T-helper 9 cell (primary cell): ENCODE measurements at places on chromosomes 2 and 18.

- no peak for DNase-seq
These were observed 6.2 kb upstream of the POU3F3 start for GRCh38 chr2:104847586-104848160.

GRCh38 chr2:206831442-206831995 is 66.1 kb downstream of the FASTKD2 start:
- DNase-seq, result no peak

DNA sequence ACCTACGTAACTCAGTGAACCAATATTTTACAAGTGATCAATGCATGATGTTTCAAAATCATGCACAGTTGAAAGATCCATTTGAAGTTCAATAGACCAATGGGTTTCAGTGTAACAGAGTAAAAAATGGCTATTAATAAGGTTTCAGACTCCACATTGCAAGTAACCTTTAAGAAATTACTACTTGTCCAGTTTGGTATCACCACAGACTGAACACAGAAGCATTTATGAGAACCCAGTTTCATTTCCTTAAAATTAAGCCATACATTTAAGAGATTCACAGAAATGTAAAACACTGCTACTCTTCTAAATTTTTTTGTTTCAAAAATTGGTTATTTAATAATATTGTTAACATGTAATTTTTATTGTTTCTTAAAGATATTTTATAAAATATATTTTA is 98.9 kb upstream of the CHRNA1 start:
- no peak for DNase-seq

GRCh38 chr2:127525691-127526131 is 578 bp downstream of the IWS1 start:
- no peak for DNase-seq

DNA sequence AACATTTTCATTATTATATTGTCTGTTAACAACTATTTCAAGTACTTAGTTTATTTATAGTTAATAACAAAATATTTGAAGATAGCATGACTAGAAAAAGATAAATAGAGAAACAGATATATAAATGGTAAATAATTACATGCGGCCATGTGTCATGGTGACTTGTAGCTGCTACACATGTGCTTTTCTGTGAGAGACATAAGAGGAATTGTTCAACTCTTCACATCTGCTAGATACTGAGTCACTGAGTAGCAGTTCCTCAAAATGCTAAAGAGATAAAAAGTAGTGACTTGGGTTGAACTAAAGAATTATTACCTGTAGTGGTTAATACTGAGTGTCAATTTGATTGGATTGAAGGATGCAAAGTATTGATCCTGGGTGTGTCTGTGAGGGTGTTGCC is 37.5 kb upstream of the SCN9A start:
- DNase-seq, result no peak

DNA sequence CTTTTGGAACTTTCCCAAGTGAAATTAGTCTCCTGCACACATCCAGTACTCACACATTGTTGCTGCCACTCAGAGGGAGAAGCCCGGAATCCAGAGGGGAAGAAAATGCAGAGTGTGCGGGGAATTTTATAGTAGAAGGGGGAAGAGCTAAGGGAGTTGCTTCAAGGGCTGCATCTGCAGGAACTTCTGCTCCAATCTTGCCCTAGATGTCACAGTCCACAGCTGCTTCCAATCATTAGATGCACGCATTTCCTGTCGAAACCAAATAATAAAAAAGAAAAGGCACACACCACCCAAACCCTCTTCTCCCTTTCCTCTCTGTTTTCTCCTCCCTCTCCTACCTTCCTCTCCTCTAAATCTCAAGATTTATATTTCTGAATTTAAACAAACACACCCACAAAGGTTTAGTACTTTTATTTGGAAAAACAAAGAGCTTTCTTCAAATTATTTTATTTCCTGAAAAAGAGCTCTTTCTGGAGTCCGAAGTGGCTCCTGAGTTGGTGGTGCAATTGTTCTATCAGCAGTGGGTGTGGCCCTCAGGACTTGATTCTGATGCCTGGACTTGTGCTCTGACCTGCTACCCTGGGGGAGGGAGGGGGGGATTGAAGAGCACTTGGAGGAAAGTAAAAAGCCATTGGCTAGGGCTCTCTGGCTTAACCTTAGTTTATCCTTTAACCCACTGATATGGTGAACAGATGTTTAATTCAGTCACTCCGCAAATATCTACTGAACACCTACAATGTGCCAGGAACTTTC is 72.0 kb downstream of the KCNE4 start:
- no peak for DNase-seq

GRCh38 chr2:86249579-86250391 is 50.5 kb downstream of the MRPL35 start:
- DNase-seq, result no peak

DNA sequence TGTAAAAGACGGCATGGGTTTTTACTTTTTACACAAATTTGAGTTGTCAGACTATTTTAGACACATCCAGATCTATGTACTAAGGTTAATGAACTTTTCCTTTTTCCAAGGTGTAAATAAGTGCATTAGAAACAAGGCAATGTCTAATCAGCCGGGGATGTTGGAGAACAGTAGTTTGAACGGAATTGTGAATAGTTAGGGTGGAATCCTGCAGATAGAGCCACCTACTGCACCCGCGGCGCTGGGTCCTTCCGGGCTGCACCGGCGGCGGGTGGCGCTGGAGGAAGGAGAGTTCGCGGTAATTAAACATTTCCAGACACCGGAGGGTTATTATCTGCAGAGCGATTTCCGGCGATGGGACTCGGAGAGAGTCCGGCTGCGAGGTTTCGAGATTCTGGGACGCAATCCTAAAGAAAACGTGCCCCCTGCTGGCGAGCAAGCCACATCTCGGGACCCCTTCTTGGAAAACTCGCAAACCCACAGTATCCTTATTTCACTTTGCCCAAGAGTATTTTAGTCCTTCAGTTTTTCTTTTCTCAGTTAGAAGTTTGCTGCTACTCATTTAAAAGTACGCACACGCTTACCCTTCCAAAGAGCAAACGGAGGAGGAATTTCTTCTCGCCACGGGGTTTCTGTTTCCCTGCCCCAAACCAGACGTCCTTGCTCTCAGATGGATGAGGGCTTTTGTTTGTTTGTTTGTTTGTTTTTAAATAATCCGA is 4.5 kb upstream of the OSR1 start:
- no peak for DNase-seq

DNA sequence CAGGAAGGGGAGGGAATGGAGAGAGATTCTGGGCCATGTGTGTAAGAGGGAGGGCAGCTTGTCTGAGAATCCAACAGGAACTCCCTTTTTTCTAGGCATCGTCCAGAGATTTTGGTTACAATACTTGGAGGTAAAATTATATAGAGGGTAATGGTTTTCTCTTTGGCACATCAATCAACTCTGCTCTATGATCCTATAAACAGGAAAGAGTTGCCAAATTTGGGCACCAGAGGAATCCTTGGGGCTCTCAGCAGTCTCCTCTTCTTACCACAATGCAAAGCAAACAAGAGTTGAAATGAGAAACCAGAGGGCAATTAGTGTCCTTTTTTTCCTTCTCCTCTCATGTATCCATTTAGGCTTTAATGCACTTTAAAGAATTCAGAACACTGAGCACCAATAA is 243.4 kb downstream of the SLC8A1 start:
- no peak for DNase-seq

DNA sequence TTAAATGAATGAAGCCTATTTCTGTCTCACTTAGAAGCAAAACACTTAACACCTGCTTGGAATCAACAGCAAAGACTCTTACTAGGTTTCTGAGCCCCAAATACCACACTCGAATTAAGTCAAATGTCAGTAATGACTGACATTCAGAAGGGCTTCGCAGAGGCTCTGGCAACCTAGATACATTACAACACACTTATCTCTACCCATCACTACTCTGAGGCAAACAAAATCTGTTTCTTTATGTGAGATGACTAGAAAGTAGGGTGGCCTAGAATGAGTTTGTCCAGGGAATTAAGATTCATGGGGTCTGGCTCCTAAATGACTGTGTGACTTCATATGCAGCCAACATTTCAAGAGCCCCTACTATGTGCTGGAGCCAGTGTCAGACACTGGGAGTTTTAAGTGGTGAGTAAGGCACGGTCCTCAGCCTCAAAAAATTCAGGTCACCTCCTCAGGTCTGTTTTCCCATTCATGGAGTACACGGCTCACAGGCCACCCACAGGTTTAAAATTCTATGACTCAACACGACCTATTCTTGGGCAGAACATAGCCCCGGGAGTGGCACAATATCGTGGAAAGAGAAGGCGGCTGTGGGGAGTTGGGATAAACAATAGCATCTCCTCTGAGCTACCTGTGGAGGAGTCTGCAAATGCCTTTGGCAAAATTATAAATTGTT is 150.3 kb upstream of the ZFP36L2 start:
- no peak for DNase-seq

DNA sequence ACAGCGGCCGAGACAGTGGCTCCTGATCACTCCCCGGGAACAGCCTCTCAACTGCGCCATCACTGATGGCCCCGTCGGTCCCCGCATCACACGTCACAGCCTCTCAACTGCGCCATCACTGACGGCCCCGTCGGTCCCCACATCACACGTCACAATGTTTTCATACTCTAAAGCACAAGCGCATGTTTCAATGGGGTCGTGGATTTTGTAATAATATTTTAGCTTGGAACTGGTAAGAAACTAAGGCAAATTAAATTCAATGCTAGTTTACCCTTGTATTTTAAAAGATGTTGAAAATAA is 44.2 kb upstream of the CTDP1 start:
- DNase-seq, result no peak

- no peak for DNase-seq
These were observed 2.6 kb downstream of the LPIN1 start for GRCh38 chr2:11748861-11749645.

DNA sequence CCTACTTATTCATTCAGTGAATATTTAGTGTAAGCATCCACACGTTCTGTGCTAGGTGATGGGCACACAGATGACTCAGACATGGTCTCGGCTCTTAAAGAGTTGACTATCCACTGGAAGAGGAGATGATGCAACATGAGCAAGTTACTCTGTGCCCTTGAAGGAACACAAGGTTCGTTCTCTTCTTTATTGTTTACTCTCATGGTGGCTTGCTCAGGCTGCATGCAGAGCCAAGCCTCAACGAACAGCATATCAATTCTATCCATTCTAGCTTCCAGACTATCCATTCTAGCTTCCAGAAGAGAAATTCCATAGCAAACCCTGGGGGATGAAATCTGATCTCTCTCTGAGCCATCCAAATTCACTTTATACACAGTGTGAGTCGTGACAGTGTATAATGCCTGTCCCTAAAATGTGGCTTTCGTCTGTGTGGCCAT is 68.1 kb upstream of the CTAGE1 start:
- DNase-seq, result no peak

GRCh38 chr2:54666634-54667265 is 56.7 kb upstream of the EML6 start:
- DNase-seq, result no peak

- DNase-seq, result no peak
These were observed 150.6 kb downstream of the ZNF236 start for GRCh38 chr18:76972846-76973519.

DNA sequence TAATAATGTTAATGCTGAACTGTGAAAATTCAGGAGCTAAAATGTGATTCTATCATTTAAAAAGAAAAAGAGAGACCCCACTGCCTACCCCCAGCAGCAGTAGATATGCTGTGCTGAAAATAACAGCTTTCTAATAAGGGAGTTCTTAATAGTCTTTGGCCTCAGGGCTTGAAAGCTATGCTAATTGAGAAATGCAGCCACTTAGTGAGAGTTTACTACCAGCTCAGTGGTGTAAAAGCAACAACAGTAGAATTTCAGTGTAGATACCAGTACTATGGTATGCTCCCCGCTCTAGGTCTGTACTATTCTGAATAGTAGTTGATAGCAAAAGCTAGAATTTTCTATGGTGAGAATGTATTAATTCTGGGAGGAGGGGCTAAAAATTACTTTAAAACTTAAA is 303.1 kb upstream of the VWC2L start:
- no peak for DNase-seq

- DNase-seq, result no peak
These were observed 35.8 kb downstream of the PPIG start for GRCh38 chr2:169619946-169620345.

GRCh38 chr2:66721776-66722175 is 286.9 kb downstream of the MEIS1 start:
- no peak for DNase-seq

DNA sequence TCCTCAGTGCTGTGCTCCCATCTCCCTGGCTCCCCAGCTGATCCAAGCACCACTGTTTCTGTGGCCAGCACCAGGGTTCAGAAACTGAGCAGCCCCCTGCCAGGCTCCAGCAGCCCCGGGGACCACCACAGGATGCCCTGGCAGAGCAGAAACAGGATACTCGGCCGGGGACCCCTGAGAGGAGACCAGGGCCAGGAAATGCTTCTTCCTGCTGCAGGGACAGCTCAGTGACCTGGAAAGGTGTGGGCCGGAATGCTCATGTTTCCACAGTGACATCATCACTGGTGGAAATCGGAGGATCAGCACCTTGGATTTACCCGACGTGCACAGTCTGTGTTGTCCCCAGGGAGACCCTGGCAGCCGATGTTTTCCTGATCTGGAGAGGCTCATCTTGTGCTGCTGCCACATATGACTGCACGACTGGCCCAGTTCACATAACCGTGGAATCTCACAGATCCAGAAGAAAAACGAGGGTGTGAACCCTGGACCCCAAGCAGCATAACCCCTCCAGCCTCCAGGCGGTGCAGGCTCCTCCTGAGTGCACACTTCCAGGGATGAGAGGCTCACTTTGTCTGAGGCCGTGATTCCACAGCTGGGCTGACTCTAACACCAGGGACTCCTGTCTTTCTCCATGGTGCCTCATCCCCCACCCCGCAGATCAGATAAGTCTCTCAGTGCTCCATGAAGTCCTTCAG is 58.0 kb downstream of the DDX1 start:
- no peak for DNase-seq

- no peak for DNase-seq
These were observed at the start of gene GPBAR1 for GRCh38 chr2:218260742-218261422. GPBAR1 (plus strand) TSS chr2:218261015; CDS start chr2:218262725, 1,710 bp downstream.

DNA sequence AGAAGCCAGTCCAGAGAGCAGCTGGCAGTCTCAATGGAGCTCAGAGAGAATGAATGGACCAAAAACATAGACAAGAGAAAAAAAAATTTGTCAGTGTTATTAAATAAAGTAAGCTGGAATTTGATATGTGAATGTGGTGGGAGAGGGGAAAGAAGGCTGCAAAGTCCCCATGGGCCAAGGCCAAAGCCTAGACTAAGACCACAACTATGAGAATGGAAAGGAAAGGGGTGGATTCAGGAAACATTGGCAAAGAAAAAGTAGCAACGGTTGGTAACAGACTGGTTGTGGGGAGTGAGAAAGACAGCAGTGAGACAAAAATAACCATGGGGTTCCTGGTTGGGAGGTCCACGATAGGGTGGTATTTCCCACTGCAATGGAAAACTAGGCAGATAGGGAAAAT is 47.0 kb downstream of the ZEB2 start:
- DNase-seq, result no peak

- no peak for DNase-seq
These were observed 42.3 kb downstream of the SULT1C2 start for GRCh38 chr2:108330979-108331378.

- no peak for DNase-seq
These were observed 68.0 kb downstream of the DAW1 start for GRCh38 chr2:227939271-227940027.

DNA sequence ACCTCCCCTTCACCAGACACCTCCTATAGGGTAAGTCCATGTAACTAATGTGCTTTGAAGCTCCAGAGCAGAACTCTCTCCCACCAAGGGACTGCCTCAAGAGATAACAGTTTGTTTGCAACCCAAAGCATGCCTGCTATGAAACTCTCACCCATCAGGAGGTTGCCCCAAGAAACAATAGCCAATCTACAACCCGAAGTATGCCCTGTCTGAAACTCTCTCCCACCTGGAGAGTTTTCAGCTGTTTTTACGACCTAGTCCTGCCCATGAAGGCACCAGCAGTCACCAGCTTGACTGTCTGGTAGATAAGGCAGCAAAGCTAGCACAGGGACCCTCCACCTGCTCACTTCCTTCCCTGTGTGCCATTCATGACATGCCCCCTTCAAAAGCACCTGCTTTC is 533.9 kb upstream of the CRIM1 start:
- DNase-seq, result no peak
